ENCODE measurements at places on chromosomes 13 and 19.

GRCh38 chr19:53730391-53730790 is 93.7 kb downstream of the NLRP12 start:
- no peak for DNase-seq

- DNase-seq = no peak
These were observed 11.1 kb downstream of the NAPA start for GRCh38 chr19:47503826-47504150.

- DNase-seq = no peak
These were observed 43.1 kb downstream of the CEBPG start for GRCh38 chr19:33416307-33417215.

DNA sequence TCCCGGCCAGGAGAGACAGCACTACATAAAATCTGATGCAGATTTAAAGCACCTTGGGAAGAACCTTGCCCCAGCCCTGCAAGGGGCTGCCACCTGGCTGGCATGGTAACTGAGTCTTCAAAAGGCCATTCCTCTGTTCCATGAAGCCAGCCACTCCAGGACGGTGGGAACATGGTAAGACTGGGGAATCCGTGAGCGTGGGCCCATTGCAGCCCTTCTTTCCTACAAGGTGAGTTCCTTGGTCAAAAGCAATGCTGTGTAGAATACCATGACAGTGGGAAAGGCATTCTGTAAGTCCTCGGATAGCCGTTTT is 121.3 kb downstream of the SOX1 start:
- no peak for DNase-seq

Measured in upper lobe of left lung (tissue), 6 donors.